HFF-Myc (cell line): ENCODE measurements at places on chromosomes 7 and 10.

DNA sequence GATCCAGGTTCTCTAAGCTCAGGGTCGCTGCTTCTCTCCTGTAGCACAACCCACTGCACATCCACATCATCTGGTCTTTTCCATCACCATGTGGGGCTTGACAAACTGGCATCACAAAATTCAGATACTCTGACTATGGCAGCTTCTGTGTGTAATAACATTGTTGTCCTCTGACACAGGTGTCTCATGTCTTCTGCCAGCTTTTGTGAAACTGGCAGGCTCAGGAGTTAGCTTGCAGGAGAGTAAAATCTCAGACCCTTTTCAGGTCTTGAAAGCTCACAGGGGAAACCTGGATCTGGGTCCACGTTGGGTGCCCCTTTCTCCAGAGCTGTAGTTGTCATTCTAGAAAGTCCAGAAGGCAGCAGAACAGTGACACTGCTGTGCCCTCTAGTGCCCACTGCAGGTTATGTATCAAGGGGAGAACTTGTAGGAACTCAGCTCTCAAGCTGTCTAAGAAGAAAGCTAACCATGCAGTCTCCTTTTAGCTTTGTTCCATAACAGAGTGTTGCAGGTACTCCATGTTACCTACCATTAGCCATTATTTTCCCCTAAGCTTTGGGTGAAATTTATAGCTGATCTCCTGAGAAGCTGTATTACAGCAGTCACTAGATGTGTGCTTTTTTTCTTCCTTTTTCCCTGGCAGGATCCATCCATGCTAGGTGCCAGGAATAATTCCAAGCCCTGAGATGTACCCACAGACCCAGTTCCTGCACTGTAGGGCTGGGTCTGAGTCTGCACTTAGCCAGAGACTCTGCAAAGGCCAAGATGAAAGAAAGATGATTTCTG, 102.7 kb downstream of the ZNF248 start:
- no peak for DNase-seq

GRCh38 chr7:142560166-142560565, 189.1 kb upstream of the PRSS1 start:
- no peak for DNase-seq

DNA sequence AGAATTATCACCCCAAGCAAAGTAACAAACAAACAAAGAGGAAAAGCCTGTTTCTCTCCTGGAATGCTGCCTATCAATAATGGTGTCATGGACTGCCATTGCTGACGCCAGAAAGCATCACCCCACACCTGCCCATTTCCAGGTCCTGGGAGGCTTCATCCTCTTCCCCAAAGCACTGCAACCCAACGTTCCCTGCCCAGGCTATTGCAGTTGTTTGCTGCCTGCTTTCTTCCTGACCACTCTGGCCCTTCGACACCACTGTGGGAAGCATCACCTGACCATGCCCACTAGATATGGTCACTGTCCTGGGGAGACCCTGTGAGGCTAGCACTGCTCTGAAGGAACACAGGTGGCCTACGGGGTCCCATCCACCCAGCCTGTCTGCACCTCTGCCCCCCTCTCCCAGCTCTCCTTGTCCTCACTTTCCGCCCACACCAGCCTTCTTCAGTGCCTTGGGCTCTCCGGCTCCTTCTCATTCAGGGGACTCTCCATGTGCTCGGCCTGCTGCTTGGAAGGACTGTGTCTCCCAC, 439.6 kb downstream of the GLRX3 start:
- DNase-seq: no peak

DNA sequence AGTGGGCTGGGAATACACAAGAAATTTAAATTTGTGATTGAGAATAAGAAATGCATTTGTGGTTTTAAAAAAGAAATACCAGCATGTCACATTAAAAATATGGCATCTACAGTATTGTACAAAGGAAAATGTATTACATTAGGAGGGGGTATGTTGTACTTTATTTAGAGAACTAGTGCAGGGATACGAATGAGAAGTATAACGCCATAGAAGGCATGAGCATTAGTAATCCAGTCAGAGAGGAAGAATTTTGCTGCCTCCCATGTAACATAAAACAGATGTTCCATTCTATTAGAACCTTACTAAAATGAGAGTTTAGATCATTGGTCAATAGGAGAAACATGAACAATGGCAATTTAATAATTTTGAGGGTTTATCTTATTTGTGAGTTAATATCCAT, 182.2 kb downstream of the ADK start:
- DNase-seq: peak; percentile 65

DNA sequence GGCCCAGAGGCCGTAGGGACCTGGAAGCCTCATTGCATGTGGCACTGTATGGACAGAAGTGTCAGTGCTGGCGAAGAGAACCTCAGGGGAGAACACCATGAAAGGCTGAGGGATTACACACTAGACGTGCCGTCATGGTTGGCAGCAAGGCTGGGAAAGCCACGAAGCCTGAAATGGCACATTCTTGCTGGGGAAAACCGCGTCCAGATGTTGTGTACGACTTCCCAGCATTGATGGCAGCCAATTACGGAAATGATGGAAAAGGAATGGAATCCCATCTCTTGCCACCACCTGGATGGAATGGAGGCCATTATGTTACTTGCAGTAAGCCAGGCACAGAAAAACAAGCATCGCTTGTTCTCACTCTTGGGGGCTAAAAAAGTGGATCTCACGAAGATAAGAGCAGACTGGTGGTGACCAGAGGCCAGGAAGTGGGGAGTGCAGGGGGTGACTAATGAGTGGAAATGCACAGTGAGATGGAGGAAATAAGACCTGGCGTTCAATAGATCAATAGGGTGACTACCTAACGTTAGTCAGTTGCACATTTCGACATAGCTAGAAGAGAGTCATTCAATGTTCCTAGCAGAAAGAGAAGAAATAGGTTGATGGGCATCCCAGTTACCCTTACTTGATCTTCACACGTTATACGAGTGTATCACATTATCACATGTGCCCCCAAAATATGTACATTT, 14.6 kb upstream of the PWWP2B start:
- DNase-seq: peak; percentile 60

DNA sequence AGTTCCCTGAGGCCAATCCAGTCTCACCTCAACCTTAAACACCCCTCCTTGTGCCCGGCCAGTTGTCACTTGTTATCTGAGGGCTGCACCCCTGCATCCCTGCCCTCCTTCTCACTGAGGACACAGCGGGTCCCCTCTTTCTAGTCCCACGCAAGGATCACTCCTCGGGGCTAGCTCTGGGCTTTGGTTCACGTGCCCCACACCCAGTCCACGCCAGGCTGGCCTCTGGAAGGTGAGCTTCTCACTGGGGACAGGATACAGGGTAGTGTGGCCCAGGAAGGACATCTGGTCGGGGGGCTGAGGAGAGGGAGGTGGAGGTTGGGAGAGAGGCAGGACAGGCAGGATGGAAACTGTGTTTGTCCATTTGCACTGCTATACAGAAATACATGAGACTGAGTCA, 25.5 kb downstream of the UPP1 start:
- DNase-seq: no peak

GRCh38 chr7:47893238-47893637, 55.0 kb downstream of the PKD1L1 start:
- DNase-seq: no peak

- DNase-seq: no peak
These were observed 73.6 kb downstream of the POU6F2 start for GRCh38 chr7:39051279-39051678.

DNA sequence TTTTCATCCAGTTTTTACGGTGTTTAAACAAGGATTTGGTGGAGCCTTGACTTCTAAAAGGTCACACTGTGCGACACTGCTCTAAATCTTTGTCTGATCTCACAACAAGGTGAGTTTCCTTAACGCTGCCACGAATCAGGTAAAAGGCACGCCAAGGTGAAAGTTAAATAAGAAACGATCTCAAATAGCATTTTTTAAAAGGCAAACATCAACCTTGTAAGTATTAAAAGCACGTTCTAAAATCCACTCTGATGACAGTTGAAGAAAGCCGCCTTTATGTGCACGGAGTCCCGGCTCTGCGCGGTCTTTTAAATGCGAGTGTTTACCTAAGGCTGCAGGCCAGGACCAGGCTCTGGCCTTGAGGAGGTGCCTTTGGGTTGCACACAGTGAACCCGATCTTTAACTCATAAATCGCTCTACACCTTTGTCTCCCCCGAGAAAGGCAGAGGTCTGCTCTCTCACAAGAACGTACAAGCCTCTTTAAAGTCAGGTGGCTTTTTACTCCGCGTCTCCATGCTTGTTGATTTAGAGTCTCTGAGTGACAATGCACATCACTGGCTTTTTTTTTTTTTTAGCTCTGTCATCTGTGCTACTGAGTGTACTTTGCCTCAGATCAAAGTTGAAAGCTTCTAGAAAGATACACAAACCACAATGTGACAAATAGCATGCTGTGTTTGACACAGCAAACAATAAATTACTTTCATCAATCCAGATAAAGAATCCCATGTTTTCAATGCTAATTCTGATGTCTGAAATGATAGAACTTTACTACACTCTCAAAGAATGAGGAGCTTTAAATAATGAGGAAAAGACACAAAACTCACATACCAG, 25.9 kb upstream of the RNF32 start:
- no peak for DNase-seq

DNA sequence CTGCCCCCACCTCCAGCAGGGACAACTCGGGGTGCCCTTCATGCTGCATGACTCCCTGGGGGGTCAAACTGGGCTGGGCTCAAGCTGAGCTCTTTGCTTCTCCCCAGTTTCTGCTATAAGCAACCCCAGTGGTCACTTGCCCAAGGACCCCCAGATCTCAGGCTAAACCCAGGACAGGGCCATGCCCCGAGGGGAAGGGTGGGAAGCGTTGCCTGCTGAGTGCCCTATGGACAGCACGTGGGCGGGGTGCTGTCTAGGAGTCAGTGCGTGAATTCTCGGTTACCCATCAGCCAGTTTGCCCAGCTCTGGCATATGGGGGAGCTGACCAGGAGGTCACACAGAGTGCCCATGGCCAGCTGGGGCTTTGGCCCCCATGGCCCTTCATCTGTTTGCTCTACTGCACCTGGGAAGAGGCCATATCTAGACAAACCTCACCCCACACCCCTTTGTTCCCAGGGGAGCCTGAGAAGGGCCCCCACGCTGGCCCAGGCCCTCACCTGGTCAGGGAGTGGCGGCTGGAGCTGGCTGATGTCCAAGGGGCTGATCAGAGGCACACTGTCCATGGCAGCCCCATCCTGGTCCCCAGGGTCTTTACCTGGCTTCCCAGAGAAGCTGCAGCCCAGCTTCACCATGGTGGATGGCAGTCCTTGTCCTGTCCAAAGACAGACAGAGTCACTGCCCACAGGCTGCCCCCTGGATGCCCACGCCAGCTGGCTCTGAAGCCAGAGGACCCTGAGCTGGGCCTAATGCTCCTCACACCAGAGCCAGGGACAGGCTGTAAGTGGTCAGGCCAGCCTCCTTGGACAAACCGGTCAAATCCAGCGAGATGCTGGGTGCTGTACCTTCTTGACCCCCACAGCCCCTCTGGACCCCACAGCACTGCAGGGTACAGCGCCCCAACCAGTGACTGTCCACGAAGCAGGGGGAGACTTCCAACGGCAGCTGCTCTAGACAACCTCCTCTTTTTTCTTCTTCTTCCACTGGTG, 8.0 kb downstream of the CALY start:
- no peak for DNase-seq

DNA sequence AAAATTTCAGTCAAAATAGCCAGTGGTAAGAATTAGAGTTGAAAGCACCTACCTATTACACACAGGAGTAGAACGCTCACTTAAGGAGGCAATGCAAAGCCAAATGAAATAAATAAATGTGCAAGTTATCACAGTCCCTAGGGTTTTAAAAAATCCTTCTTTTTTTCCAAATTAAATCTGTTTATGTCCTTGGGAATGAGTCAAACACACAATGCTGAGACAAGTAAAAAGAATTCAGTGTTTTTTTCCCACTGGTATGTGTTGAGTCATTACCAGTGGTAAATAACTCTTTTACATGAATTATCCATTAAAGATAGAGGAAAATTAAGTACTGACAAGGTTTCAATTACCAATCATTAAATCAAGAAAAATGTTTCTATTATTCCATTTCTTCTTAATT, 438.6 kb downstream of the TNS3 start:
- DNase-seq: no peak

- peak; percentile 63 for DNase-seq
These were observed 288.8 kb downstream of the CAMK1D start for GRCh38 chr10:12638103-12638502.

GRCh38 chr10:132129431-132129830, 57.3 kb upstream of the DPYSL4 start:
- no peak for DNase-seq

- DNase-seq: no peak
These were observed 6.6 kb upstream of the NRF1 start for GRCh38 chr7:129604713-129605437.

DNA sequence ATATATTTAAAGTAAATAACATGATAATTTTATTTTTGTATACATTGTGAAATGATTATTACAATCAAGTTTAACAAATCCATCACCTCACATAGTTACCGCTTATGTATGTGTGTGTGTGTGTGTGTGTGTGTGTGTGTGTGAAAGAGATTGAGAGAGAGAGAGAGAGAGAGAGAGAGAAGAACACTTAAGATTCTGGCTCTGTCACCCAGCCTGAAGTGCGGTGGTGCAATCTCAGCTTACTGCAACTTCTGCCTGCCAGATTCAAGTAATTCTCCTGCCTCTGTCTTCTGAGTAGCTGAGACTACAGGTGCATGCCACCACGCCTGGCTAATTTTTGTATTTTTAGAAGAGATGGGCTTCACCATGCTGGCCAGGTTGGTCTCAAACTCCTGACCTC, 17.8 kb downstream of the LYZL1 start:
- DNase-seq: no peak

DNA sequence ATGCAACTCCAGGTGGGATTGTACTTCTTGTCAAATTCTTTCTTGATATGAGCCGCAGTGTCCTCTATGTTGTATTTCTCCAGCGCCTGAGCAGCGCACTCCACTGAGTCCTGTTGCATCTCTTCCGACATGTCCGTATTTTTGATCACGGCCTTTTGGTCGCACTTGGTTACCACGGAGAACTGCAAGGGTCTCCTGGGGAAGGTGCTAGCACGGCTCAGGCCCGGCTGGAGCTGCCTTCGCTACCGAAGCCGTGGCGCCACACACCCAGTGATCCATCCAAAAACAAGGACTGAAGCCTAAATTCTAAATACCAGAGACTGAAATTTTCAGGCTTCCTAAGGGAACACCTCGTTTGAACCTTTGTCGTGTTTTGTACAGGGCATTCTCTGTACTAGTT, 194.4 kb upstream of the SEMA3D start:
- no peak for DNase-seq

GRCh38 chr7:67912437-67912836, 915.8 kb downstream of the TYW1 start:
- no peak for DNase-seq

DNA sequence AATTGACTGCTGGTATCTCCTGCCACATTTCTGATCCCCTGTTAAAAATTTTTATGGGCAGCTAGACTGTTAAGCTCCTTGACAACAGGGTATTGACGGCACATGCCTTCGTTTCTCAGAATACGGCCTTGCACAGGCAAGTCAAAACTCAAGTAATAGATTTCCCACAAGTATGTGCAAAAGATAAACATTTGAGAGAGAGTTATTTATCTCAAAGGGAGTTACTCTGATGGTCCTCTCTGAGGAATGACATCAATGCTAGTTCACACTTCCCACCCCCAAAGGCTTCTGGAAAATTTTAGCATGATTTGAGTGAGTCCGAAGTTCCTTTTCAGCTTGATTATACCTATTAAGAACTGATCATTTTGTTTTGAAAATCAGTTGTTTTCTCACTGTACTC, 71.9 kb downstream of the JCAD start:
- DNase-seq: no peak

GRCh38 chr10:112442063-112442462, 4.7 kb downstream of the ZDHHC6 start:
- no peak for DNase-seq
